ENCODE measurements at places on chromosomes 13 and 19. TPM values are rescaled to one million over a fixed set of nuclear protein-coding genes. Genes with fewer than 3 reads are reported as not detected.

PLIN5 gene
- total RNA-seq = 0.26 TPM

DNMT1 gene
- total RNA-seq = 66.3 TPM

SLC7A10 gene
- total RNA-seq = 0.15 TPM

KLK12 gene
- not detected for total RNA-seq

ZNF865 gene
- total RNA-seq = 13.1 TPM

GPR180 gene
- total RNA-seq = 3.6 TPM

SYT5 gene
- 4.9 TPM for total RNA-seq

DLEU7 gene
- not detected for total RNA-seq

VSIG10L gene
- total RNA-seq = 6.8 TPM

ZNF225 gene
- total RNA-seq = 3.4 TPM

ZNF98 gene
- not detected for total RNA-seq

KANK3 gene
- total RNA-seq = 5.1 TPM

HCST gene
- not detected for total RNA-seq

KLF12 gene
- total RNA-seq = 2.5 TPM

SBK2 gene
- total RNA-seq = 2.3 TPM

PRX gene
- total RNA-seq = 1.4 TPM

PSG3 gene
- 0.15 TPM for total RNA-seq

BCL2L12 gene
- 66.3 TPM for total RNA-seq

UNC13A gene
- total RNA-seq = 1.9 TPM

ZNF793 gene
- 0.05 TPM for total RNA-seq

TINCR gene
- total RNA-seq = 3.5 TPM

ERICH4 gene
- not detected for total RNA-seq

RXFP2 gene
- not detected for total RNA-seq

KCNN1 gene
- 0.69 TPM for total RNA-seq

ABCA7 gene
- 9.7 TPM for total RNA-seq

CEACAM4 gene
- not detected for total RNA-seq

ZNF585A gene
- 7.4 TPM for total RNA-seq

XAB2 gene
- total RNA-seq = 29.4 TPM

GNG8 gene
- total RNA-seq = not detected

PSPN gene
- total RNA-seq = 0.65 TPM

OR7G2 gene
- not detected for total RNA-seq

PRODH2 gene
- total RNA-seq = 0.36 TPM

Measured in A549 treated with CORT108297 at 1 μM for 4 hours (cell line).